ENCODE measurements at places on chromosomes 12 and 14. TPM values are rescaled to one million over a fixed set of nuclear protein-coding genes. Genes with fewer than 3 reads are reported as not detected.

The SERPINA12 gene
- total RNA-seq: not detected

The RAB3IP gene
- 16.9 TPM for total RNA-seq

The TPH2 gene
- total RNA-seq: not detected

The OR6C2 gene
- not detected for total RNA-seq

The NINJ2 gene
- total RNA-seq: 2.3 TPM

The KCNJ8 gene
- 0.24 TPM for total RNA-seq

The RAB21 gene
- total RNA-seq: 70.6 TPM

The CCDC77 gene
- 10.7 TPM for total RNA-seq

The KRT77 gene
- not detected for total RNA-seq

The GPR137C gene
- 2.2 TPM for total RNA-seq

The FRMD6 gene
- total RNA-seq: 129 TPM

The TMEM179 gene
- total RNA-seq: not detected

The TRIAP1 gene
- total RNA-seq: 23.9 TPM

The MSRB3 gene
- 77.3 TPM for total RNA-seq

The CISTR gene
- not detected for total RNA-seq

The PRKAG1 gene
- 75.6 TPM for total RNA-seq

The OS9 gene
- total RNA-seq: 338 TPM

The DDIT3 gene
- total RNA-seq: 89.9 TPM

The MYL2 gene
- not detected for total RNA-seq

The MOAP1 gene
- 27.1 TPM for total RNA-seq

The OTOGL gene
- total RNA-seq: 0.21 TPM

The FAM222A gene
- 1.5 TPM for total RNA-seq

The KRT4 gene
- total RNA-seq: not detected

The ABCD2 gene
- total RNA-seq: not detected

The PLEKHD1 gene
- total RNA-seq: 0.08 TPM

The DHRS2 gene
- not detected for total RNA-seq

The ESR2 gene
- 0.16 TPM for total RNA-seq

The LUM gene
- 481 TPM for total RNA-seq

The TAC3 gene
- not detected for total RNA-seq

The ORAI1 gene
- 11.1 TPM for total RNA-seq

The HRK gene
- not detected for total RNA-seq

The HIP1R gene
- total RNA-seq: 31.3 TPM

The RABGGTA gene
- 30.8 TPM for total RNA-seq

The SERPINA5 gene
- total RNA-seq: not detected

The GALNT4 gene
- 4.5 TPM for total RNA-seq

The DAAM1 gene
- 22.8 TPM for total RNA-seq

The OVCH1 gene
- 0.52 TPM for total RNA-seq

The CMA1 gene
- not detected for total RNA-seq

The TCL1B gene
- not detected for total RNA-seq

The RXYLT1 gene
- total RNA-seq: 22.2 TPM

The RASAL1 gene
- not detected for total RNA-seq

The MAP1LC3B2 gene
- total RNA-seq: 2.1 TPM

The OR4E2 gene
- not detected for total RNA-seq

The EVL gene
- 157 TPM for total RNA-seq

Measured in osteocyte (in vitro differentiated cells).